ENCODE measurements at places on chromosomes 2 and 18.

DNA sequence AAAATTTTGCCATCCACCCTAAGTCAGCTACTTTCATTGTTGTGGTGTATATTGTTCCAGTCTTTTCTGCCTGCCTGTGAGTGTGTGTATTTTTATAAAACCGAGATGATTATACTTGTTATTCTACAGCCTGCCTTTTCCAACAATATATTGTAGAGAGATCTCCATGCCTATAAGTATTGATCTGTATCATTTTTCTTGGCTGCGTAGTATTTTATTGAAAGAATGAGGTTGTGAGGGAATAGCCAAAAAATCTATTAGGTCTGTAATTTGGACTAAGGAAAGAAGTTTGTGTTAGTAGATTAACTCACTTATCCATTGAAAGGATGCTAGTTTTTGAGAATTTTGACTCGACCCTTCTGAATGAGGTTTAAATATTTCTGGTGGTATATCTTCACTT is 34.9 kb downstream of the PPM1B start:
- no peak for DNase-seq

DNA sequence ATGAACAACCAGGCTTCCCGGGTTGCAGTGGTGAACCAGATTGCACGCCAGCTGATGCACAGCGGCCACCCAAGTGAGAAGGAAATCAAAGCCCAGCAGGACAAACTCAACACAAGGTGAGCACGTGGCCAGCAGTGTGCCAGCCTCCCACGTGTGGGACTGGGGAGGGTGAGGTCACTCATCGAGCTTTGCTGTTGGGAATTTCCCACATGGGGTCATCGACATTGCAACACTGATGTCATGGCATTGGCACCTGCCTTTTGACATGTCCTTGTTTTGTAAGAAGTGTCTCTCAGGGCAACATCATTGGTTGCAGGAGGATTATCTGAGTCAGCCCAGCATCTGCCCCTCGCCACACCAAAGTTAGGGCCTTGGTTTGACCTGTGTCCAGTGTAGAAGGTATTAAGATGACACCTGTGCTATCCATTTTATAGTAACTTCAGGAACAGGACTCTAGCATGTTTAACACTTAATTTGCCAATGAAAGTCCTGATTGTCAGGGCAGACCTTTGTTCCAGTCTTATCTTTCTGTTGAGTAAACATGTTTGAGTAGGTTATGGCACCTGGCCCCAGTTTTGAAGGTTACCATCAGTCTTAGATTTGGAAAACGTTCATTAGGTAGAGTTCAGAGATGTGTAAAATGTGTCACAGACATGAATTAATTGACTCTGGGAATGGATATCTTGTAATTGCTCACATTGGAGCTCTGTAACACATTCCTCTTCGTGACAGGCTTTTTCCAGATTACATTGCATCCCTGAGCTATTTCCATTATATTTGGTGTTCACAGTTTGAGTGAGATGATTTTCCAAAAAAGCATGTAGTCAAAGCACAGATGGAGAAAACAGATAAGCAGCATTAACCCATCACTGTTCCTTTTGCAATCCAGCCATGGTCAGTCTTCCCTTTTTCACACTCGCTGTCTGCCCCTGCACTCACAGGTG is 93.3 kb upstream of the EML6 start:
- DNase-seq: no peak

DNA sequence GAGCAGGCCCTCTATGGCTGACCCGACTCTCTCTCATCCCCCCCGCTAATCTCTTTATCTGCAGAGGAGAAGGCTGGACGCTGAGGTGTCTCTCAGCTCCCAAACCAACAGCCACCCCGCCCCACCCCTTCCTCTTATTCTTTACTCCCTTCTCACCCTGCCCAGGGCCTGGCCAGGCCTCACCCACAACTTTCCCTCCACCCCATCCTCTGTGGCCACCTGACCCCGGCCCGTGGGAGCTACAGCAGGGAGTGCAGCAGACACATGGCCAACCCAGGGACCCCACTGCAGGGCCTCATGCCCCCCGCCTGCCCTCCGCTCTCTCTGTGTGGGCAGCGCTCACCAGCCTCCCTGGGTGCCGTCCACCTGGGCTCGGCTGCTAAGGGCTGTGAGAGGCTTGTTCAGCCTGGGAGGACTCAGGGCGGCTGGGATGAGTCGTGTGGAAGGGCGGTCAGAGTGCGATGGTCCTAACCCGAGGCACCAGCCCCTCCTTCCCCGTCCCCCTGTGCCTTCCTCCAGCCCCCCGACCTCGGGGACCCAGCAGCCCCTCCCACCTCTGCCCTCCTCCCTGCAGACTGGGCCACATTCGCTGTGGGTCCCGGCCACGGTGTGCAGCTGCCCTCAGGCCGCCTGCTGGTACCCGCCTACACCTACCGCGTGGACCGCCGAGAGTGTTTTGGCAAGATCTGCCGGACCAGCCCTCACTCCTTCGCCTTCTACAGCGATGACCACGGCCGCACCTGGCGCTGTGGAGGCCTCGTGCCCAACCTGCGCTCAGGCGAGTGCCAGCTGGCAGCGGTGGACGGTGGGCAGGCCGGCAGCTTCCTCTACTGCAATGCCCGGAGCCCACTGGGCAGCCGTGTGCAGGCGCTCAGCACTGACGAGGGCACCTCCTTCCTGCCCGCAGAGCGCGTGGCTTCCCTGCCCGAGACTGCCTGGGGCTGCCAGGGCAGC is 6.8 kb downstream of the NEU4 start:
- DNase-seq: no peak

DNA sequence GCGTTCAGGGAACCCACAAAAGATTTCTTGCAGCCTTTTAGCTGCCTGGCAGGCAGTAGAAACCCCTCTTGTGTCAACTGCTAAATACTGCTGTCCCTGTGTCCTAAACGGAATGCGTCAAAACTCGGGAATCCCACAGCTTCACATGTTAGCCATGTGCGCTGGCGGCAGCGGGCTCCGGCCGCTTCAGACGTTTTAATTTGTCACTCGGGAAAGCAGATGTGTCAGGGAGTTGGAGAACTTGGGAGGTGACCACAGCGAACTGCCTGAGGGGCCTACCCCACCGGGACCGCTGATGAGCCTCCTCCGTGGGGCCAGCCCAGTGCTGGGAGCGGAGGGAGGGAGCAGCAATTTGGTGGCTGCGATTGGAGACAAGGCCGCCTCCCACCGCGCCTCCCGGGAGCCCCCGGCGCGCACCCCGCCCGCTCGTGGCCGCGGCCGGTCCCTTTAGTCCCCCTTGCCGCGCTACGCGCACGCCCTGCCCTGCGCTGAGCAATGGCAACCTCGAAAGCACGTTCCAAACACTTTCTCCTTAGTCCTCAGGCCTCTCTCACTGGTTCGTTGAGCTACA is 146.1 kb upstream of the SATB2 start:
- no peak for DNase-seq

DNA sequence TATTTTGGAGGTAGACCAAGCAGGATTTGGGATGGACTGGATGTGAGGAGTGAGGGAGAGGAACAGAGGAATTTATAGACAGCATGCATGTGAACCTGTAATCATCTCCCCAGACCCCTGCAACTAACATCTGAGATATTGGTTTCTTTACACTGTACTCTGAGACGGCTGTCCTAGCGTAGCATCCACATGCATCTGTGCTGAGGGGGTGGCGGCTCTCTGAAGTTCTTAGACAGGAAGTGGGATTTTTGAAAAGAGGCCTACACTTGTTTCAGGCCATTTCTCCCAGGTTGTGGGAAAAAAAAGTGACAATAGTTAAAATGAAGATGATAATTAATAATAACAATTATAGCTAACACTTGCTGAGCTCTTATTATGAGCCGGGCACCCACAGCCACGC is 150.2 kb upstream of the GATA6 start:
- DNase-seq: no peak

DNA sequence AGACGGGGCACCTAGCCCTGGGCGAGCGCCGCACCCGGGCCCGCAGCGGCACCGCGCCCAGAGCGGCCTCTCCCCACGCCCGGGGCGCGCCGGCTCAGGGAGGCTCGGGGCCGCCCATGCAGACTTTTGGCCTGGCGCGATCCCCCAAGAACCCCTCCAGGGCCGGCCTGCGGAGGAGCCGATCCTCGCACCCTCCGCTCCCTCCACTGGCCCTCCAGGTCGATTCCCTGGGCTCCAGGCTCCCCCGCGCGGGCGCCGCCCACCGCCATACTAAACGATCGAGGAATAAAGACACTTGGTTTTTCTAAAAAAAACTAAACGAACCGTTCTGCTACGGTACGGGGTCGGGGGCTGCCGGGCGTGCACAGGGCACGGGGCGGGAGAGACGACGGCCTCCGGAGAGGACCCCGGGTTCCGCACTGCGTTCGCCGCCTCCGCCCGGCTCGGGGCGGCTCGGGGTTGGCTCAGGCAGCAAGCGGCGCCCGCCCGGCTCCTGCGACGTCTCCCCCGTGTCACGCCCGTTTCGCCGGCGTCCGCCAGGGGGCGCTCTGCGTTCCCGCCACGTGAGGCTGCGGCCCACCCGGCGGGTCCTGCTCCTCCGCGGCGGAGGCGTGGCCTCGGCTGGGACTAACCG is 365 bp upstream of the KHK start:
- peak; percentile 97 for DNase-seq

- DNase-seq: no peak
These were observed 287.7 kb downstream of the FBXO15 start for GRCh38 chr18:73859837-73860397.

DNA sequence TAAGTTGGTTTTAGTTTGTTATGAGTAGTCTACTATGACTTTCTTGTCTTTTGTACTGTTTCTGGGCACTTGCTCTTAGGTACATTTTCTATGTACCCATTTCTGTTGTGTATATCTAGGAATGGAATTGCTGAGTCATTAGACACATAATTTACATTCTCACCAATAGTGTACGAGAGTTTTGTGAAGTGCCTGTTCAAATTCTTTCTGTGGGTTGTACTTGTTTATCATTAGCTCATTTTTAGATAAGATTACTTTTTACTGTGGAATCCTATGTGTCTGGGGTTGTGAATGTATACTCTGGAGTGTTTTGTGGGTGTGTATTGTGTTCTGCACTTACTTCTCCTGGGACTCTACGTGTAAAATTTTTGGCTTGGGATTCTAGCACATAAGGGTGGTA is 36.6 kb upstream of the CD28 start:
- no peak for DNase-seq

DNA sequence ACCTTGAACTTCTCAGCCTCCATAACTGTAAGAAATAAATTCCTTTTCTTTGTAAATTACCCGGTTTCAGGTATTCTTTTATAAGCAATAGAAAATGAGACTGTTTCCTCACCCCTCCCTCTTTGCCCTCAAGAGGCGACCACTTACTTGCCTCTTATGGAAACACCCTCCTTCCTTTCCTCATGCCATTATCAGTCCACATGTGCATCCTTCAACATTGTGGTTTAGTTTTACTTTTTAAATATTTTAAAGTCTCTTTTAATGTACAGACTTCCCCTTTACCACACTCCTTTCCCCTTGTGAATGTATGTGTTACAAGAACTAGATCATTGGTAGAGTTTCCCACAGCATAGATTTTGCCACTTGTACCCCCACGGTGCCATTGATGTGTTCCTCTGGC is 202.4 kb upstream of the SIX2 start:
- DNase-seq: no peak

- no peak for DNase-seq
These were observed 126.2 kb upstream of the EML6 start for GRCh38 chr2:54597153-54597848.

GRCh38 chr2:111106706-111107105 is 14.0 kb upstream of the BCL2L11 start:
- DNase-seq: no peak

DNA sequence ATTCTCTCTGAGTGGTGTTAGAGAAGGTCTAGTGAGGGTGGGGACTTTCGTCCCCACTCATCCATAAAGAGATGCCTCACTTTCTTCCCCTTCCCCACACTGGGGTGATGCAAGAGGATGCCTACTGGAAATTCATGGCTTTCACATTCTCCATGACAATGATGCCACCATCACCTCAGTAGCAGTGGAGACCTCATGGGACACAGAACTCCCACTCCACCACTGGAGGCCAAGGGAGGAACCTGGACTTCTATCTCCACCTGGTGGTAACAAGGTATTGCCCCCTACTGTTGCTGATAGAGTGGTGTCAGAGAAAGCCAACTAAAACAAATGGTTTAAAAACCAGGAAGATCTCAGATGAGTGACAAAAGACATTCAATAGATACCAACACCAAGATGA is 110.9 kb downstream of the INHBB start:
- DNase-seq: no peak

DNA sequence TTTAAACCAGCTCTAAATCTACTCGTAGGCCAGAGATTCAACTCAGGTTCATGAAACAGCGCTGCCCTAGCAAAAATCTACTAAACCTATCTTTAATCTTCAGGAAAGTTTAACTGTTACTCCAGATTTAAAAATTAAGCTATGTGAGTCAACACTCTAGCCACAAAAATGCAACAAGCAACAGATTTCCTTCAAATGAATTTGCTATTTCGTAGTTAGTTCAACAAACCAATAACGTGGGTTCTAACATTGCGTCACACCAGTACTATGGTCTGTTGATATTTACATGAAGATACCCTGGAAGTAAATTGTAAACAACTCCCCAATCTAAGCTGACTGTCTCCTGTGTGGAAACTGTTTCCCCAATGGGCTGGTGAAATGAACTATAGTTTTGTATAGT is 71.2 kb downstream of the FIGN start:
- DNase-seq: no peak

DNA sequence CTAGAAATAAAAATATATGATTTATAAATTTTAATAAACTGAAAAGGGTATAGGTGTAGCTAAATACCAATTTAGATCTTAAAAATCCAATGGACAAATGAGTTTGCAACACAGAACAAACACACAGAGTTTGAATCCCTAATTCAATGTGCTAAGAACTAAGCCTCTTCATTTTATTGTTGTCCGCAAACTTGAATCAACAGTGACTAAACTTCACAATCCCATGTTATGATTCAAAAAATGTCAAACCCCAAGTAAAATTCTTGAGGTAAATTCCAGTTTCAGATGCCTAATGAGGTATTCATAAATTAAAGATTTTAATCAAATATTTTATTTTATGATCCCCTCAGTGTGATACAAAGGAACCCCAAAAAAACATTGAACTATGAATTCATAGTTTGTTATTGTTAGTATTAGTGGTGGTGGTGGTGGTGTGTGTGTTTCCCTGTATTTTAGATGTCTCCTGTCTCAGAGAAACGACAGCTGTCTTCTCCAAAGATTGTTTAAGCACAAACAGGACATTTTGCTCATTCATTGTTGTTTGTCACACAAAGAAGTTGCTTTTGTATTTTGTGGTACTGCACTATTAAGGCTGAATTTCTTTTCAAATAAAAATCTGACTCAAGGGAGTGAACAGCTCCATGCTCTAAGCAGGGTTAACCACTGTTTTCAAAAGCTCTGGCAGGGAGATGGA is 259.8 kb downstream of the OSR1 start:
- no peak for DNase-seq

GRCh38 chr2:47905386-47906156 is 727 bp downstream of the FBXO11 start:
- DNase-seq: peak; percentile 40
